ENCODE measurements at places on chromosomes 7 and 10.

DNA sequence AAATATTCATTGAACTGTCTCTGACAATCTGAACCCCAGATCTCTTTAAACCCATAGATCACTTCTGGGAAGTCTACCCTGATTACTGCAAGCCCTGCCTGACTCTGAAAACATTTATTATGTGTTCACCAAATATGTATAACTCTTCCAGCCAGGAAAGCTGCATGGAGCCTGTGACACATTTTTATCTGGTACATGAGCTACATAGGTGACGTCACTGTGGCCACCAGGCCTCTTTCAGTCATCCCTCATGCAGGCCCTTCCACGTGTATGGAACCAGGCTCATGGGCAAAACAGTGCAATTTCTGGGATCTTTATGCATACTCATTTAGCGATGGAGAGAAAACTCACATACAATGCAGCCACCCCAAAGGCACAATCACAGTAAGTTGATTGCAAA lies 133.9 kb upstream of the NUPR2 start:
- DNase-seq = no peak

DNA sequence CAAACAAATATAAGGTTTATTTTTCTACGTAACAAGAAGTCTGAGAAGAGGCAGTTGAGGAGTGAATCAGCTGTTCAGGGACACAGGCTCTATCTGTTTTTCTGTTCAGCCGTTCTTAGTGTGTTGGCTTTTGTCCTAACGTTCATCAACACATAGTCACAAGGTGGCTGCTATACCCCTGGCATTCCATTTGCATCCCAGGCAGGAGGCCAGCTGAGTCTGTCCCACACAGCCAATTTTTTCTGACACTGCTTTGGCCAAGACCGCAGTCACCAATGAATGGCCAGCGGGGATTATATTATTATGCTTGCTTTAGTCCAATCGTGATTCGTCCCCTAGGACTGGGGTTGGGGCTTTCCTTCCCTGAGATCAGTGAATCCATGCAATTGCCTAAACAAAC lies 143.4 kb upstream of the CHST15 start:
- no peak for DNase-seq

DNA sequence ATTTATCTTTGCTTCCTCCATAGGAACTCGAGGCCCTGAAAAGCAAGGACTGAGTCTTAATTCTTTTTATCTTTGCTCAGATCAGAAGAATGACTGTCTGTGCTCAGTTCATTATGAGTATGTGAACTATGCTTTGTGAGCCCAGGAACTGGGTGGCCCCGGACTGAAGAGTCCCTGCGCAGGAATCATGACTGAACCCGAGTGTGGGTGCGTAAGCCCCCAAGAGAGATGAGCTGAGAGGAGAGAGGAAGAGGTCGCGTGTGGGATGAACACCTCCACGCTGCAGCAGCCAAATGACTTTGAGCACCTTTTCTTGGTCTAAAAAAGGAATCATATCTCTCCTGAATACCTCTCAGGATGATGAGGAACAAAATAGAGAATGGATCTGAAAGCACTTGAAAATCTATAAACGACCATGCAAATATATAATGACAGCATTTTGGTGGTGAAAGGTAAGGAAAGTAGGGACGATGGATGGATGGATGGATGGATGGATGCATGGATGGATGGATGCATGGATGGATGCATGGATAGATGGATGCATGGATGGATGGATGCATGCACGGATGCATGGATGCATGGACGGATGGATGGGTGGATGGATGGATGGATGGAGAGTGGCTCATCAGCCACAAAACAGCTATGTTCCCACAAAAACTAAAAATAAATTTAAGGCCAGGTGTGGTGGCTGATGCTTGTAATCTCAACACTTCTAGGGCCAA lies 19.8 kb downstream of the FAM171A1 start:
- no peak for DNase-seq

DNA sequence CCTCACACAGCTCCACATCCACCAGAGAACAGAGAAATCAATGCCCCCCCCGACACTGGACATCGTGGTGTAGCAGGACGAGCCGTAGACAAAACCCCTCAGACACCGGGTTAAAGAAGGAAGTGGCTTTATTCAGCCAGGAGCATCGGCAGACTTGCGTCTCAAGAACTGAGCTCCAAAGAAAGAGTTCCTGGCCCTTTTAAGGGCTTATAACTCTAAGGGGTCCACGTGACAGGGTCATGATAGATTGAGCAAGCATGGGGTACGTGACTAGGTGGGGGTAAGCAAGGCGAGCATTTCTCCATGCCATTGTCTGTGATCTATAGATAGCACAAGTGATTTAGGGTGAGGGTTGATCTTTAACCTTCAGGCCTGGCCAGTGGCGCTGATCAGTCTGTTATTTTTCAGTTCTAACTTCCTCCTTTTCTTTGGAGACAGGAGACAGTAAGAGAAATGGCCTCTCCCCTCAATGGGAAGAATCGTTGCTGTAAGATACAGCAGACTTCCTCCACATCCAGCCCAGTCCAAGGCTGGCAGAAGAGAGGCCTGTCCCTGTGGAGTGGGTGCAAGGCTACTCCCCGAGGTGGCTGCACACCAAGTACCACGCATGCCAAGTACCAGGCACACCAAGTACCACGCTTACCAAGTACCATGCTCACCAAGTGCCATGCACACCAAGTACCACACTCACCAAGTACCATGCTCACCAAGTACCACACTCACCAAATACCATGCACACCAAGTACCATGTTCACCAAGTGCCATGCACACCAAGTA lies 19.5 kb upstream of the PPP2R2D start:
- DNase-seq = no peak

DNA sequence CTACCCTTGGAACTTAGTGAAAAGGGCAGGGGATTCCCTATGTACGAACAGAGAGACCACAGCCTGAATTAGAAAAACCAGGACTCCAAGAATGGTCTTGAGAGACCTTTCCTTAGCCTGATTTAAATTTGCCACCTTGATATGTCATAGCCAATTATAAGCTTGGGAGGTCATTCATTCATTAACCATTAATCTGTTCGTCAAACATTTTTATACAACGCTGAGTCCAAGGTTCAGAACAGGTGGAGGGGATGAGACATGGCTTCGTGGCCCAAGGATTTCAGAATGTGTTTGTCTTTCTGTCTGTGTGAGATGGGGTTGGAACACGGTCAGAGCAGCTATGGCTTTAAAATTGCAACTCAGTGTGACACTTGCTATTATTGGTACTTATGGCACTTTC lies 158.0 kb downstream of the PAXIP1 start:
- no peak for DNase-seq

DNA sequence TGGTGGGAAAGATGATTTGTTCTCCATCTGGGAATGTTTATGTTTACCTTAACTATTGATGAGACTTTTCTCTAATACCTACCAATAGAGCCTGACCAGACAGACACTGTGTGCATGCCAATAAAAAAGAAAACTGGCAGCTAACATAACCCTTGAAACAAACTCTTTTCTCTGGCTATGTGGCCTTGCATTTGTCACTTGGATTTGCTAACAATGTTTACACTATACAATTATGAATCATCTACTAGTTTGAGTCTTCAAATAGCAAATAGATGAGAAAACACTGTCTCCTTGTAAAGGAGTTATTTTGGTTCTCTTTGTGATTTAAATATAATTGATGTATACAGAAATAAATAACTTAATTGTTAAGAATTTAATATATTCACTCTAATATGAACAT lies 273.1 kb downstream of the SEMA3D start:
- DNase-seq = no peak

DNA sequence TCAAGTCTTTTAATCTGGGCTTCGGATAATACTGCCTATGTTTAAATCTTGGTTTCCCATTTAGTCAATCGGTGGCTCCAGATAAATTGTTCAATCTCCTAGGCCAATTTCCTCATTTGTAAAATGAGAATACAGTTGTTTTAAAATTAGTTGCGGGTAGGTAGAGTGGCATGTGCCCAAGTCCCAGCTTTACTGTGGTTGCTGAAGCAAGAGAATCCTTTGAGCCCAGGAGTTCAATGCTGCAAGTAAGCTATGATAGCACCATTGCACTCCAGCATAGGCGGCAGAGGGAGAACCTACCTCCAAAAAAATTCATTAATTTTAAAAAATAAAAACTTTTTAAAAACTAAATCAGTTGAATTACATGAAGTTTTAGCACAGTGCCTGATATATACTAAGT lies 7.3 kb downstream of the RNF216 start:
- DNase-seq = no peak
